COR-L47 (cell line): ENCODE measurements at places on chromosomes 12 and 14.

DNA sequence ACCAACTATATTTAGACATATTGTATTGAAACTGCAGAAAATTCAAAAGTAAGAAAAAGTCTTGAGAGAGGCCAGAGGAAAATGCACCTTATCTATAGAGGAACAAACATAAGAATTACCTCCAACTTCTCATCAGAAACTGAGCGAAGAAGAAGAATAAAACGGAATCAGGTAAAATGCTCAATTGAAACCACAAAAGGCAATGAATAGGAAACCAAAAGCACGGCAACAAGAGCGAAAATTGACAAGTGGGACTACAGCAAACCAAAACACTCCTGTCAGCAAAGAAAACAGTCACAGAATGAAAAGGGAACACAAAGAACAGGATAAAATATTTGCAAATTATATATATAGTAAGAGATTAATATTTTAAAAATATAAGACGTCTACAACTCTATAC lies 61.9 kb upstream of the PARP11 start:
- DNase-seq = no peak

DNA sequence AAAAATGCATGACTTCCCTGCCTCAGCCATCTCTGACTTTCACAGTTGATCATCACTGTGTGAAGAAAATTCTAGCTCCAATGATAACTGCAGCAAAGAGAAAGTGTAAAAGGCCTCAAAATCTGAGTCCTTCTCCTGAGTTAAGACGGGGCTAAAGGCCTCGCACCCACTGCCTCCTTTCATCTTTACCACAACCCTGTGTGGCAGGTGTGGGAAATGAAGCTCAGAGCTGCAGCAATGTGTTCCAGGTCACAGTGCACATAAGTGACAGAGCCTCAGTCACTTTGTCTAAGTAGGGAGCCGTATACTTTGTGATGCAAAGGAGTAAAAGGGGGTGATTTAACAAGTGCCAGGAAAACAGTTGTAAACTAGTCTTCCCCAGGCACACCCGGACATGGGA lies 144.7 kb upstream of the TMCC3 start:
- DNase-seq = no peak

DNA sequence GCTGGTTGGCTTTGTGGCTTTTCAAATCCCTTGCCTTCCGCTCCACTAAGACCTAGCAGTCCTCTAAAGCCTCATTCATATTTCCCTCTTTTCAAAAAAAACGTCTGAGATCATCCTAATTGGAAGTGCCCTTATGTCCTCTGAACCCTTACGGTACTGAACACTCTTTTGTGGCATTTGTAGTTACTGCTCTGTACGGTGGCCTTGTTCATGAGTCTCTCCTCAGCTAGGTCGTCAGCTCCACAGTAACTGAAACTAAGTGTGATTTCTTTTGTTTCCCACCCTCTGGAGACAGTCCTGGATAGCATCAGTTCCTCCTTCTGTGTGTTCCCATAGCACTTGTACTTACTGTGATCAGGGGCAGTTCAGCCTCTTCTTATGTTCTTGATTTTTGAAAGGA lies 49.7 kb downstream of the DAAM1 start:
- no peak for DNase-seq

GRCh38 chr14:51242545-51243490 lies 2.8 kb downstream of the TMX1 start:
- DNase-seq = no peak

GRCh38 chr12:60112763-60113162 lies 516.9 kb downstream of the SLC16A7 start:
- no peak for DNase-seq

DNA sequence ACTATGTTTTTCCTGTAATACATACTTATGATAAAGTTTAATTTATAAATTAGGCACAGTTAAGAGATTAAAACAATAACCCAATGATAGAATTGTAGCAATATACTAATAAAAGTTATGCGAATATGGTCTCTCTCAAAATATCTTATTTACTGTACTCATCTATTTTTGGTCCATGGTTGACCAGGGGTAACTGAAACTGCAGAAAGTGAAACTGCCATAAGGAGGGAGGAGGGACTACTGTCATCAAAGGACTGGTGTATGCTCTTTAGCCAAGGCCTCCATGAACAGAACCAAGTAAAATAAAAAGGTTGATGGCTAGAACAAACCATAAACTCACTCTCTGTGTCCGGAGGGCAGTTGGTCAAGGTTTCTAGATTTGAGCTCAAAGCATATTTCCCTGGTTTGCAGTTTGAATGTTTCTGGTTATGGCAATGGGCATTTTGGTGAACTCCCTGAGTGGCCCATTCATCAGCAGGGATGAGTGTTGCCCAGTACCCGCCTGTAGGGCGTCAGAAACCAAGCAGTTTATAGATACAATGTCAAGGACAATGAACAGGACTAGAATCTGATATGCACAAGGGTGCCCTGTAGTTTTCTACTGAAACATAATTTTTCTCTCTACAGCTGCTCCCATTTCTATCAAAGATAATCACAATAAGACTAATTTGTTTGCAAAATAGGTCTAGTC lies 19.8 kb downstream of the LEMD3 start:
- DNase-seq = no peak

GRCh38 chr14:85223667-85224066 lies 306.3 kb upstream of the FLRT2 start:
- no peak for DNase-seq

DNA sequence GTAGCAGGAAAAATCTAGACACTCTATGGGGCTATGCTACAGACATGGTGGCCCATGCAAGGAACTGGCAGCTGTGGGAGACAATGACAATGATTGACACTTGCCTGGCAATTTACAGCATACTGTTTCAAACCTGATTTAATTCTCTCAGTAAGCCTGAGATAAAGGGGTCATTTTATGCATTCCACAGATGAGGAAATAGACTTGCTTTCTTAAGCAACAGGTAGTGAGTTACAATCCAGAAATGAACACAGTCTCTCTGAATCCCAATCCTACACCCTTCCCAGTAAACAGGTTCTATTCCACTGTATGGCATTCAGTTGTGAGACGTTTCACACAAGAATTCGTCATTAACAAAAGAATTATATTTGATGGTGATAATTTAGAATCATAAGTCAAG lies 15.5 kb upstream of the PCNX1 start:
- no peak for DNase-seq

DNA sequence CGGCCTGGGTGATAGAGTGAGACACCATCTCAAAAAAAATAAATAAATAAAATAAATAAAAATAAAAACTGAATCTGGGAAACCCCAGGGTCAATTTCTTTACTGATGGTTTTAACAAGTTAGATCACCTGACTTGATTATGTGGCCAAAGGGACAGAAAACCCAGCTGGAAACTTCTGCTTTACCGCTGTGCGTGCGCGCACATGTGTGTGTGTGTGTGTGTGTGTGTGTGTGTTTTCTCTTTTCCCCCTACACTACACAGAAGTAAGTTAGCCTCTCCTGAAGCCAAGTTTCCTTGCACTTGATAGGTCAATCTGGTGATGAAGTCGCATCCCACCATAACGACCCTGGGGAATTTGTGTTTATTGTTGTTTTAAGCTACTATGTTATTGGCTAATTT lies 105.3 kb upstream of the AMN1 start:
- DNase-seq = no peak

DNA sequence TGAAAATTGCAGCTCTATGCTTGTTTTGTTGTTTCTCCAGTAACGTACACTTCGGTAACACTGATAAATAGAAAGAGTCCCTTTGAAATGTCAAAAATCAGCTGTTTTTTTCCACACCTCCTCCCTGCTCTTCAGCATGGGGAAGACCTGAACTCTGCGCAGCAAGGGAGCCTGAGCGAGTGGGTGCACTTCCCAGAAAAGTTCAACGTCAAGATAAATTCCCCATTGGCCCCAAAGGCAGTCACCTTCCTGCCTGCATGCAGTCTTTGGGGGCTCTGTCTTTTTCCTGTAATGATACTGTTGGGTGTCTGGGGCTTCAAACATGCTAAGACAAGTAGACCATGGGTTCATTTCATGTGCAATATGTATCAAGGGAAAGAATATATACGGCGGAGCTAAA lies 8.8 kb upstream of the FOXG1 start:
- no peak for DNase-seq

GRCh38 chr12:52903855-52904508 lies 894 bp downstream of the KRT8 start:
- DNase-seq = peak; percentile 62

DNA sequence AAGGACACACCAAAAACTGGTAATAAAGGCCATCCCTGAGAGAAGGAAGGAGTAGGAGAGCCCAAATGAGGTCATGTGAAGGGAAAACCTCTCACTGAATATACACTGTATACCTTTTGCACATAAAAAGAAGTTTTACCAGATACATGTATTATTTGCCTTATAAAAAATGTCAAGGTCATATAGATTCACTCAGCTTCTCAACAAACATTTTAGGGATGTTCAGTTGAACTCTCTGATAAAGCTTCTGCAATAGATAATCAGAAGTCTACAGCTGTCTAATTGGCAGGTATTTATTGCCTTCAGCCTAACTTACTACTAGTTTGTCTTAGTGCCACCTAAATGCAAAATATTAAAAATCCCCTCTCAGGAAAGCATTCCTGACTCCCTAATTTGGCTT lies 8.7 kb downstream of the SLC11A2 start:
- DNase-seq = no peak

DNA sequence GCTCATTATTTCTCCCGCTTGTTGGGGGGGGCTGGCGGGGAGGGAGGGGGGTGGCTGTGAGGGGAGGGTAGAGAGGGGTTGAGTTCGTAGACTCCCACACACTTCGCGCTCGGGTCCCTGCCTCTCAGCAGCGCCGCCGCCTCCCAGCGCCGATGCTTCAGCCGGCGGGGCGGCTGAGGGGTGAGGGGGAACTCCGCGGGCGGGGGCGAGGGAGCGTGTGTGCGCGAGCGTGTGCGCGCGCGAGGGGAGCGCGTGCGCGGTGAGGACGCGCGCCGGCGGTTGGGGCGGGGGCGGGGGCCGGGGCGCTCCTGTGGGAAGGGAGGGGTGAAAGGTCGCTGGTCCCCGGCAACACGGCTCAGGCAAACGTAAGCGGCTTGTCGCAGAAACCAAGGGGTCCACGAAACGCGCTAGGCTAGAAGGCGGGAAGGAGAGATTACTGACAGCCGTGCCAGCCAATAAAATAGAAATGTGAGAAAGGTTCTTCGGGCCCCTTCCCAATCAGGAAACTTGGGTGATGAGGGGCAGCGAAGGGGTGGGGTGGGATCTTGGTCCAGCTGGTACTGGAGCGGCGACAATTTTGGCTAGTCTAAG lies 343 bp upstream of the NOVA1 start:
- DNase-seq = peak; percentile 88

DNA sequence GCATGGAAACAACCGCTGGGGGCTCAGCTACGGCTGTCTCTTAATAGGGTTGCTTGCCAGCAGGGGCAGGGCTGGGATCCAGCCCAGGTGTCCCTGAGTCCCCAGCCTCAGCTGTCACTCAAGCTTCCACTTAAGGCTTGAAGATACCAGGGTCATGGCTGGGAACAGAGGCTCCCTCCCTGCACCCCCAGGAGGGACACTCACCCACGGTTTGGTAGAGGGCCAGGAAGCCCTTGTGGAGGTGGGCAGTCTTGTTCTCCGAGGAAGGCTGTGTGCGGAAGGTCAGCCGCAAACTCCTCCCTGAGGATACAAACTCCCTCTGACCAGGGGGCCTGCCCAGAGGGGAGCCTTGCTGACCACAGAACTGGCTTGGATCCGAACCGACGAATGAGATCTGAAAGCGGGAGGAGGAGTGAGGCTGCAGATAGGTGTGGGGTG lies 7.3 kb downstream of the C1RL start:
- DNase-seq = no peak

- no peak for DNase-seq
Measured at GRCh38 chr12:76863837-76864236, 15.0 kb downstream of the CSRP2 start.

DNA sequence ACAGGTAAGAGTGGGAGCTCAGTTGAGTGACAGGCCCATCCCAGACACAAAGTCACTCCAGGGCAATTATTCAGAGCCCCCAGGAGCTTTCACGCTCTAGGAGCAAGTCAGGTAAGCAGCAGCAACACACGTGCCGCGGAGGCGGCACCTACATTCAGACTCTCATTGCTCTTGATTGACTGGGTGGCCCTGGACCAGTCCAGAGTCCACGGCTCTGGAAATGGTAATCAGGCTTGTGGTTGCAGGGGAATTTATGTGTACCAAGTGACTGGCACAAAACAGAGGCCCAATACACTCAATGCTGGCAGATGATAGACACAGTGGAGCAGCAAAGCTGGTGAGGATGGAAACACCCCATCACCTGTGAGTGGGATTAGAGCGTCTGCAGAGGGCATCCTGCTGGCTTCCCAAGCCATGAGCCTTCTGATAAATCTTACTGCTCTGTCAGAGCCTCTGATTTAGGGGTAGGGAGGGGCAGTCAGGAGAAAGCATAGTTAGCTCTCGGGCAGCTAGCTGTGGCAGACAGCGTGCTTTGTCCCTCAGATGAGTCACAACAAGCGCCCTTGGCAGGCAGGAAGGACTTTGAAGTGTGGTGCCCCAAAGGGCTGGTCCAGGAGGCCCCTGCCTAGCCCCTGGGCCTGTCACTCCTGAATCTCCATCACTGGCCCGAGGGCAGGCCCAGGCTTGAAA lies 344.7 kb downstream of the CACNA1C start:
- DNase-seq = no peak

GRCh38 chr14:94018308-94018707 lies 7.8 kb upstream of the OTUB2 start:
- DNase-seq = no peak

- DNase-seq = peak; percentile 52
Measured at GRCh38 chr12:85325442-85325841, 45.4 kb downstream of the ALX1 start.

GRCh38 chr14:59918824-59919569 lies 947 bp upstream of the LRRC9 start:
- peak; percentile 18 for DNase-seq

GRCh38 chr12:2284857-2285256 lies 232.1 kb downstream of the CACNA1C start:
- peak; percentile 72 for DNase-seq

GRCh38 chr14:102396521-102396920 lies 33.8 kb downstream of the TECPR2 start:
- DNase-seq = no peak
